ENCODE measurements at places on chromosomes 7 and 10. TPM values are rescaled to one million over a fixed set of nuclear protein-coding genes. Genes with fewer than 3 reads are reported as not detected.

SPDYE1 gene
- total RNA-seq, result not detected

PRDX3 gene
- total RNA-seq, result 117 TPM

HOXA1 gene
- total RNA-seq, result 31.2 TPM

SLIT1 gene
- 25.5 TPM for total RNA-seq

SPAM1 gene
- total RNA-seq, result not detected

GIMAP6 gene
- not detected for total RNA-seq

RAB19 gene
- 14.0 TPM for total RNA-seq

PRSS58 gene
- not detected for total RNA-seq

HOXA4 gene
- 13.7 TPM for total RNA-seq

PAPOLB gene
- total RNA-seq, result 0.07 TPM

FAM200A gene
- total RNA-seq, result 12.9 TPM

NDUFB2 gene
- total RNA-seq, result 174 TPM

DNA sequence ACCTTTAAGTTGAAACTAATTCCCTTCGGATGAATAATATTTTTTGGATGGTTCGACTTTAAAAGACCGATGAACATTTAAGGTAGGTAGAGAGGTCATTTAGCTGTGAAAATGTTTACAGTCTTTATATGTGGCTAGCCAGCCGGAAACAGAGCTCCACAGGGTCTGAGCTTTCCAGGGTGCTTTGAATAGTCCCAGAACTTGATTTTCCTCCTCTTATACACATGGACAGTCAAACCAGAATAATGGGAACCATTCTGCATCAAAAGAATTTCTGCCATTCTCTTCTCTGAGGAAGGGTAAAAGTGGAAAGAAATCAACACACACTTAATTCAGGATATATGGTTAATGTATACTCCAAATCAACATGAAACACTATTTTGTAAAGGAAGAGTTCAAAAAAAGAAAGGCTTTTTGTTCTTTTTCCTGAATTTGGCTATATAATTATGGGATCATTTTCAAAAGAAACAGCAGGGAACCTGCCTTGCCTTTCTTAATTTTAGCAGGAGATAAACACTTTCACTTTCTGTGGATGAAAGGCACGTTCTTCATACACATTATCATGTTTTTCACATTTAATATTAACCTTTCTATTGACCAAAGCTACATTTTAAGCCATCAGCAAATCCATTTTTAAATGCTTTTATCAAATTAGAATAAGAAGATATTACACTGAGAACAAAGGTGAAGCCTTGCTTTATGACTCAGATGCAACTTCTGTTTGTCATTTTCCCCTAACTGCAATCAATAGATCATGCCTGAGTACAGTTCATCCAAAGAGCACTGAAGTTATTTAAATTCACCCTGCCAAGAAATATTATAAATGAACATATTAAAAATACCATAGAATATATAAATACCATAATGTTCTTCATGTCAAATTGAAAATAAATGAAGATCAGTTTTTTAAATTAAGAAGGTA, 307.3 kb downstream of the THSD7A start:
- no peak for DNase-seq

DNA sequence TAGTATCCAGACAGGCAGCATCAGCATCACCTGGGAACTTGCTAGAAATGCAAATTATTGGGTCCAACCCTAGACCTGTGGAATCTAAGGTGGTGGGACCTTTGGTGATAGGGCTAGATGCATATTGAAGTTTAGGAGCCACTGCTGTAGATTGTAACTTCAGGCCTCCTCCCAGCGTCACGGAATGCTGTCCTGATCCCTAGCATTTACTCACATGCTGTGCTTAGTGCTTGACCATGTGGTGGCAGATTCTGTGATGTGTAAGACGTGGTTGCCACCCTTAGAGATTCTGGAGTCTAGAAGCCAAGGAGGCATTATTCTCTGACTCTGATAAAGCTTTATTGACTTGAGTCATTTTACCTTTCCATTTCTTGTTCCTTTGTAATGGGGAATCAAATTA, 13.5 kb downstream of the AHR start:
- no peak for DNase-seq

GRCh38 chr7:95694334-95694733, 78.0 kb upstream of the DYNC1I1 start:
- DNase-seq, result no peak

DNA sequence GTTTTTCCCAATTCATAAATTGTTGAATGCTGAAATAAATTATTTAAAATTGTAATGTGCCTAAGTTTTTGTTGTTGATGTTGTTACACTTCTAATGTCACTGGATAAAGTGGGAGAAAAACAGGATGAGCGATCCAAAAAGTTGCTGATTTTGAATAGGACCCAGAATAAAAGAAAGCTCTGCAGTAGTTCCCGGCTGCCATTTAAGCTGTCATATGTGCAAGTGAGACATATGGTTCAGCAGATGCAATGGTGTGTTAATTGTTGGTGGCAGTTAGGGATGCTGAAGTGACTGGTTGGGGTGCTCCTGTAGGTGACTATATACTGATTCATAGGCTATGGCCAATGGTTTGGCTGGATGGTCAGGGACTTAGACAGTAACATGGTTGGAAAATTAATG, 1517.4 kb upstream of the LRRTM3 start:
- DNase-seq, result no peak

- no peak for DNase-seq
These were observed 264.3 kb downstream of the AUTS2 start for GRCh38 chr7:69862413-69863064.

GRCh38 chr7:87574630-87575029, 26.1 kb downstream of the ABCB1 start:
- DNase-seq, result no peak

DNA sequence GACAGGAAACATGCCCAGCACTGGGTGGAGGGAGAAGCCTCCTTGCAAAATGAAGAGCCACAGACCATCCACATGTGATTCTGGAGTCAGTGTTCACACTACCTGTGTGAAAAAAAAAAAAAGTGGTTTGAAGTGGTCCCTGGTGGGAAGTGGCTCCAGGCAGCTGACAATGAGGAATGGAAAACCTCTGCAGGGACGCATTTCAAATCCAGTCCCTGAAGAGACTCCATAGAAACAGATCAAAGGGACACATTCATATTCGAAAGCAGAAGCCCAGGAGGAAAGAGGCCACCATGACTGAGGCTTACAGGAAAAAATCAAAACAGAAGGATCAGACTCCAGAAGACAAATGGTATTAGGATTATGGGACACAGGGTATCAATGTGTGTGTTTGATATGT, 11.5 kb upstream of the TCERG1L start:
- no peak for DNase-seq

- DNase-seq, result no peak
These were observed 17.6 kb upstream of the IMPDH1 start for GRCh38 chr7:128427289-128427891.

GRCh38 chr7:42233171-42233570, 3.8 kb downstream of the GLI3 start:
- no peak for DNase-seq

- DNase-seq, result no peak
These were observed 1.5 kb upstream of the MKX start for GRCh38 chr10:27747096-27747451.

DNA sequence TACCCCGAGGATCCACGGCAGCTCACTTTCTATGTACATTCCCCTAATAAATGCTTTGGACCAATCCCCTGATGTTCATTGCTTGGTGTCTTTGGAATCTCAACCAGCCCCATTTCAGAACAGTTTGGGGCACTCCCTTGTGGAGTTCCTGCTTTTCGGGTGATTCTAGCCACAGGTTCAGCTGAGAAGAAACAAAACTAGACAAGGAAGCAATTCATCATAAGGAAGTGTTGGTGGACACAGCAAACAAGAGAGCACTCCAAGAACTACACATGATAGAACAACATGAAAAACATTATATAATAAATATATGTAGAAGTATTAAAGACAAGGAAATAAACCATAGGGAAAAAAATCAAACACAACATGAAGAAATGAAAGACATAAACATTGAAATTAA, 6.0 kb upstream of the CCDC136 start:
- DNase-seq, result no peak

DNA sequence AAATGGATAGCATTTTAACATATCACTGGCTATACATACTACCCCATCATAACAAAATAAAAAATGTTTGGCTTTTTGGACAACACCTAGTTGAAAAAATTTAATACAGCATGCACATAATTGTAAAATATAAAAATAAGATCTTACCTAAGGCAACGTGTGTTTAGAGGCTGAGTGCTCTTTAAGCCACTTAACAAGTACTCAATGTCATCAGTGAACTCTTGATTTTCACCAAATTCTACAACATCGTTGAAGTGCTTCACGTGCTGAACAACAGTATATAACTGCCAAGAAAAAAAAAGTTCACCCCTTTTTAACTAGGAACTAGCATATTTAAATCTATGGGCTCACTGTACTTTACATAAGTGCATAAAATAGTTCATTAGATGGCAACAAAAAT, 49.5 kb downstream of the WAPL start:
- no peak for DNase-seq

Data from progenitor cell of endocrine pancreas (in vitro differentiated cells).